Regular cardiac myocyte (primary cell): ENCODE measurements at places on chromosomes 1 and 21. TPM values are rescaled to one million over a fixed set of nuclear protein-coding genes. Genes with fewer than 3 reads are reported as not detected.

The ARHGEF10L gene
- 18.6 and 20.1 TPM in 2 replicates for total RNA-seq

The KRTAP12-2 gene
- not detected in 2 replicates for total RNA-seq

The CA14 gene
- total RNA-seq: not detected in 2 replicates

The AIRE gene
- total RNA-seq: 0.28 TPM in 1 of 2 replicates, not detected in the other

The ATPAF1 gene
- 40.6 and 49.5 TPM in 2 replicates for total RNA-seq

The SDF4 gene
- total RNA-seq: 90.1 and 109 TPM in 2 replicates

The SEC16B gene
- 1.7 and 2.3 TPM in 2 replicates for total RNA-seq

The LCE1E gene
- total RNA-seq: not detected in 2 replicates

The LORICRIN gene
- not detected in 2 replicates for total RNA-seq

The MMP23B gene
- 8.1 and 10.7 TPM in 2 replicates for total RNA-seq

The KCNN3 gene
- under 0.01 and 0.28 TPM in 2 replicates for total RNA-seq

The PRAMEF6 gene
- total RNA-seq: not detected in 2 replicates

The MEF2D gene
- total RNA-seq: 3.1 and 4.5 TPM in 2 replicates

The C1QTNF12 gene
- 0.38 and 0.85 TPM in 2 replicates for total RNA-seq

The ELAVL4 gene
- not detected in 2 replicates for total RNA-seq

The MATN1 gene
- 0.28 TPM in 1 of 2 replicates, not detected in the other for total RNA-seq

The SLC16A4 gene
- 16.3 and 42.0 TPM in 2 replicates for total RNA-seq

The GPR37L1 gene
- not detected in 2 replicates for total RNA-seq

The UBL4B gene
- not detected in 2 replicates for total RNA-seq

The RAB29 gene
- total RNA-seq: 15.9 and 29.3 TPM in 2 replicates

The B3GALT2 gene
- total RNA-seq: 1.7 and 2.1 TPM in 2 replicates

The AADACL3 gene
- not detected in 2 replicates for total RNA-seq

The KRTAP11-1 gene
- not detected in 2 replicates for total RNA-seq

The ZNF683 gene
- total RNA-seq: not detected in 2 replicates

The CELA2B gene
- total RNA-seq: not detected in 2 replicates

The LCE1A gene
- total RNA-seq: not detected in 2 replicates

The RBM8A gene
- 80.6 and 212 TPM in 2 replicates for total RNA-seq

The OR6P1 gene
- not detected in 2 replicates for total RNA-seq

The ANKRD45 gene
- 0.28 and 0.38 TPM in 2 replicates for total RNA-seq

The AXDND1 gene
- total RNA-seq: 1.1 and 1.2 TPM in 2 replicates

The OR2G6 gene
- total RNA-seq: not detected in 2 replicates
